ENCODE measurements at places on chromosomes 2 and 18.

GRCh38 chr2:142649581-142649980, 227.9 kb upstream of the KYNU start:
- DNase-seq, result no peak

GRCh38 chr2:219230059-219230540, 494 bp downstream of the ANKZF1 start:
- DNase-seq, result no peak

- no peak for DNase-seq
Measured at GRCh38 chr2:11343650-11344341, 640 bp downstream of the ROCK2 start.

DNA sequence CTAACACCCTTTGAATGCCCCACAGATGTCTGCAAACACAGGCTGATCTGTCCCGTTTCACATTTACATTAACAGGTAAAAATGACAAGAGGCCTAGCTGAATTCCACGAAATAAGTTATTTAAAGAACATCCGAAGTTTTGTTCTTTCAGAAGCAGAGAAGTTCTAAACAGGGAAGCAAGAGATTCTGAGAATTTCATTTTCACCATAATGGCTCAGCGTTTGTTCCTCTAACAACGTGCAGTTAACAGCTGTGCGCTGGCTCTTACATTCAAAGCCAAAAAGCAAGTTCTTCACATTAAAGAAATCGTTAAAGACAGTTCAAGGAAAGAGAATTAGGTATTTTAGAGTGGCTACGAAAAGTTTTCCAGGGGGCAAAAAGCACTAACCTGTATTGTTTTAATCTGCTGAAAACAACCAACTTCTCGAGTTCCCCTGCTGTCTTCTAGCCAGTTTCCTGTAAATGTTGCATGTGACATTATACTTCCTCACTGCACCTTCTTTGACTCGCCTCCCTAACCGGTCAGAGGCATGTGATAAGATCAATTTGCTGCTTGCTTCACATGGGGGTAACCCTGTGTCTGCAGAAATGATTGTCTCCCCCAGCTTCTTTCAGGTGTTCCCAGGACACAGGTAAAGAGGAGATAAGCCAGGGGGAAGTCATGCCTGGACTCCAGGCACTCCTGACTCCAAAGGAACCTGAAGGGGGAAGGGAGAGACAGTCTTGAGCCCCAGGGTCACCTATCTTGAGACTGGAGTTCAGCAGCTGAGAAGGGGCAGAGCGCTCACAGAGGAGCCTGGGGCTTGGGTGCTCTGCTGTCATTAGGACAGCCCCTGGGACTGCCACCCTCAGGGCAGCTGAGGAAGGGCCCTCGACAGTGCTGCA, 36.8 kb upstream of the WIPF1 start:
- peak; percentile 14 for DNase-seq

DNA sequence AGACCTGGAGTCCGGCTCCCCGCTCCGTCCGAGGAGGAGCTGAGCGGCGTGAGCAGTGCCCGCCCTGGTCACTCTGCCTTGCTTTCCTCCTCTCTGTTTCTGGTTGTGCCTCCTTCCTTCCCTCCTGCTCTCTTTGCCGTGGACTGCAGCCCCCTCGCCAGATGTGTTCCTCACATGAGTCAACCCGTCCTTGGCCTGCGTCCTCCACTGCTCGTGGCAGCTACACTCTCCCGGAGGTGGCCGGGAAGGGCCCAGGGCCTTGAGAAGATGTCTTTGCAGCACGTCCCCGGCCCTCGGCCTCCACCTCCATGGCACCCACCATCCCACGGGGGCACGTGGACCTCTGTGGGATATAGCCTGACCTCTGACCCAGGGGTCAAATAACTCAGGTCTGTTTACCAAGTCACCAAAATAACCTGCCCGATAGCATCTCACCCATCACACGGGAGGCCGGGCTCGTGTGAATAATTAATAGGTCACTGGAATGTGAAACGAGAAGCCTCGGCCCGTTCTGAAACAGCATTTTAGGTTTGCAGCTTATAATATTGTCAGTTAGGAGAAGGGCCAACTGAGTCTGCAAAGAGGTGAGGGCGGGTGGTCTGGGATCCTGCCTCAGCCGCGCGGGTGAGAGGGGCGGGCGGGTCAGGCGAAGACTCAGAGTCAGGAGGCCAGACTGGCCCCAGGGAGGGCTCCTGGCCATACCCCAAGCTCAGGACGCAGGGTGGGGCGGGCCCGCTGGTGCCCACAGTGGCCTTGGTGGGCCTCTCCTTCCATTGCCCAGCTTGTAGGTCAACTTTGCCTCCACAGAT, 42.6 kb downstream of the NFATC1 start:
- no peak for DNase-seq

DNA sequence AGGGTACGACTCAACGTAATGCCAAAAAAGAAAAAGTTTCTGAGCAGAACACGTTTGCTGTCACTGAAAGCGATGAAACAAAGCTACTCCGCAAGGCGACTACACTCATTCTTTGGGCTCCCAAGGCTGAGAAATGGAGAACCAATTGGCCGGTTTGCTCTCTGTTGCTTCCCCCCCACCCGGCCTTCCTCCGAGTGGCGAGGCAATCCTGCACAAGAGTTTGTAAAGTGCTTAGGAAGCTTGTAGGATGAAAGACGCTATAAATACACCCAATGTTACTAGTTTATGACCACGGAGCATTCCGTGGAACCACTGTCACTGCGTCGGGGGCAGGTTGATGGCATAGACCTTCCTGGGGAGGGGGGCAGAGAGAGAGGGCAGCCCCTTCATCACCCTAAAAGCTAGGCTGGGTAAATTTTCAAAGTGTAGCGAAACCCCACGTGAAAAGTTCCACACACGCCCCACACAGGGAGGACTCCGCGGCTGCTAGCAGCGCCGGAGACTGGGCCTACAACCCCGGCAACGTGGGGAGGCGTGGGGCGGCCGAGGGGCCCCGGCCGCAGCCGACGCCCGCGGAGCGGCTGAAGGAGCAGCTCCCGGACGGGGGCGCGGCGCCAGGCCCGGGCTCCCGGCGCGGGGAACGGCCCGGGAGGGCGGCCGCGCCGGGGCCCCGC, 915 bp downstream of the CUL3 start:
- DNase-seq, result no peak

- no peak for DNase-seq
Measured at GRCh38 chr2:145820651-145821050, 1300.7 kb upstream of the ZEB2 start.

DNA sequence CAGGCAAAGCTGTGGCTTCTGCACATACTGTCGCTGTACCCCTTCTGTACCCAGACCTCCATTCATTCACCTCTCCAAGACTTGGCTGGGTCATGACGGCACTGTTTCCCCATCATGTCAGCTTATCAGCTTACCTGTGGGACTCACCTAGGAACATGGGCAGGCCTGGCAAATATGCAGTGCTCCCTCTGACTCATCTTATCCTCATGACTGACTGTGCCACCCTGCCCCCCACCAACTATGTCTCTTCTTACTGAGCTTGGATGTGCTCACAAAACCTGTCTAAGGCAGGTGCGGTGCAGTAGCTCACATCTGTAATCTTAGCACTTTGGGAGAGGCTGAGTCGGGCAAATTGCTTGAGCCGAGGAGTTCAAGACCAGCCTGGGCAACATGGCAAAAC, 152.4 kb downstream of the MGAT5 start:
- no peak for DNase-seq

DNA sequence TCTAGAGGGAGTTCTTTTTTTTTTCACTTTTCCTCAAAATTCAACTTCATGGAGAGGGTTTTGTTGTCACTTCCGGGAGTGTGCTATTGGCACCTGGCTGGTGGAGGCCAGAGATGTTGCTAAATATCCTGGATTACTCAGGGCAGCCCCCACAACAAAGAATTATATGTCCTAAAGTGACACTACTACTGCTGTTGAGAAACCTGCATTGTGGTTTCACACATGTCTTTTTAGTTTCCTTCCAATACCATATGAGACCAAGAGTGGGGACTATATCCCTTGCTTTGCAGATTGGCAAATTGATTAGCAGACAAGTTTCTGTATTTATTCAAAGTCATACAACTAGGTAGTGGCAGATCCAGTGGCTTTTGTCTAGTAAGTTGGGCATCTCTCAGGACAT, 826.8 kb downstream of the TRIB2 start:
- DNase-seq, result no peak

DNA sequence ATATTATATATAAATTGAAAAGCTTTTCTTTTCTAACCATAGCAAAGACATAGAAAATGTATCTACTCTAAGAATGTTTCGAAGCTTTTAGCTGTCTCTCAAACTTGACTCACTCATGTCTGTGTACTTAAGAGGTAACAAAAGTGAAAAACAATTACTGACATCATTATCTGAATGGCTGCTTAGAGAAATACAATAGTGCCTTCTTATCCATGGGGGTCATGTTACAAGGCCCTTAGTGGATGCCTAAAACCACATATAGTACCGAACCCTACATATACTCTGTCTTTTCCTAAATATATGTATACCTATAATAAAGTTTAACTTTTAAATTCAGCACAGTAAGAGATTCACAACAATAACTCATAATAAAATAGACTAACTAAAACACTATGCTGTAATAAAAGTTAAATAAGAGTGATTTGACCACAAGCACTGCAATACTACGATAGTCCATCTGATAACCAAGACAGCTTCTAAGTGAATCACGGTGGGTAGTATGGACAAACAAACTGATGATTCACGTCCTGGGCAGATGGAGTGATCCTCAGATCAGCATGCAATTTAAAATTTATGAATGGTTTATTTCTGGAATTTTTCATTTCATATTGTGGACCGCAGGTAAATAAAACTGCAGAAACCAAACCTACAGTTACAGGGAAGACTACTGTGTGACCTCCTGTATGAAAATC, 246.2 kb downstream of the XIRP2 start:
- DNase-seq, result no peak

- no peak for DNase-seq
Measured at GRCh38 chr18:62434798-62435197, 88.0 kb upstream of the ZCCHC2 start.

DNA sequence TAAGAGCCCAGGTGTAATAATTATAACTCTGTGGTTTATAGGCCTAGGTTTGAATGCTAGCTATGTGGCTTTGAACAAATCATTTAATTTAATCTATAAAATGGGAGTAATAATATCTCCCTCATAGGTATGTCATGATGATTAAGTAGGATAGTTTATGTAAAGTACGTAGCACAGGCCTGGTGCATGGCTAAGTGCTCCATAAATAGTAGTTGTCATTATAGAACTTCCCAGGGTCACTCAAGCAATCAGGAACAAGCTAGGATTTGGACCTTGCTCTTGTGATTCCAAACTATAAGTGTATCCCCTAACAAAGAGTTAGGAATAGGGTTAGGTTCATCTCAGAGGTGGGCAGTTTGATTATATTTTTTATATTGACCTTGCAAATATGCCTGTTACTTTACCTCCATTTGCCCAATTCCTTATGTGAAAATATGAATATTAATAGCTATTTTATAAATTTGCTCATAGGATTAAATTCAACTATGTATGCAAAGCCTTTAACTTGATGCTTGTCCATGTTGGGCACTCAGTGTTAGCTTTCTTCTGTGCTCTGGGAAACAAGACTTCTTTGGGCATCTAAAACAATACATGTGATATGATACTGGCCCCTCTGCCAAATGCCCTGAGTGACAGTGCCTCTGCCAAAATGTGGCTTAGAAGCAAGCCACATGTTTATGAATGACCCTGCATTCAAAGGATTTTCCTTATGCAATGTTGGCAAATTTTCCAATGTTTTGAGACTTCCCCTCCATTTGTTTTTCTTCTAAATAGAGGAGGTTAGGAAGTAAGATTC, 353.6 kb downstream of the KIAA1328 start:
- DNase-seq, result no peak

GRCh38 chr2:111239107-111239506, 118.4 kb downstream of the BCL2L11 start:
- DNase-seq, result no peak

Data from stimulated activated CD8-positive, alpha-beta memory T cell treated with anti-CD3 and anti-CD28 coated beads, Interleukin-7, amount 100 ng/mL, for 1 hour (primary cell).